Thymus (tissue), 14 donors: ENCODE measurements at places on chromosomes 3 and 15. TPM values are rescaled to one million over a fixed set of nuclear protein-coding genes. Genes with fewer than 3 reads are reported as not detected.

DNA sequence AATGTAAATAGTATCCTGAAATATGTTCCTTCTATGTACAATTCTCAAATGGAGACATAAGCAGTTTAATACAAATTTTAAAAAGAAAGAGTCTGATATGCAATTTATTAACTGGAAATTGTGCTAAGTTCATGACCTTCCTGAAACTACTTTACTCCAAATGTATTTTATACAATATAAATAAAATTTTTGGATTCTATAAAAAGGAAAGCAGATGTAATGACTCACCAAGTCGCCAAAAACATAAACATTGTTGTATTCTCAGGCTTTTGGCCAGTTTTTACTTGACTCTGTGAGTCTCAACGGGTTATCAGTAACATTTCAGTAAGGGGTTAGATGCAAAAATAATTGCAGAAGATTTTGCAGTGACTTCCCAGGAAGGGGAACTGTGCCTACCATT, 948.2 kb downstream of the EPHA3 start:
- no peak overlapping the region for H3K27ac ChIP-seq
- no peak for DNase-seq
- H3K27me3 ChIP-seq, result no peaks in the 10 kb centered on the region
- H3K4me1 ChIP-seq, result no peaks in the 10 kb centered on the region
- no peaks in the 10 kb centered on the region for H3K36me3 ChIP-seq
- no peak overlapping the region for H3K4me3 ChIP-seq

Gene GOLGA6L9
- 1.2 TPM for total RNA-seq

Gene RHCG
- total RNA-seq, result 0.85 TPM

DNA sequence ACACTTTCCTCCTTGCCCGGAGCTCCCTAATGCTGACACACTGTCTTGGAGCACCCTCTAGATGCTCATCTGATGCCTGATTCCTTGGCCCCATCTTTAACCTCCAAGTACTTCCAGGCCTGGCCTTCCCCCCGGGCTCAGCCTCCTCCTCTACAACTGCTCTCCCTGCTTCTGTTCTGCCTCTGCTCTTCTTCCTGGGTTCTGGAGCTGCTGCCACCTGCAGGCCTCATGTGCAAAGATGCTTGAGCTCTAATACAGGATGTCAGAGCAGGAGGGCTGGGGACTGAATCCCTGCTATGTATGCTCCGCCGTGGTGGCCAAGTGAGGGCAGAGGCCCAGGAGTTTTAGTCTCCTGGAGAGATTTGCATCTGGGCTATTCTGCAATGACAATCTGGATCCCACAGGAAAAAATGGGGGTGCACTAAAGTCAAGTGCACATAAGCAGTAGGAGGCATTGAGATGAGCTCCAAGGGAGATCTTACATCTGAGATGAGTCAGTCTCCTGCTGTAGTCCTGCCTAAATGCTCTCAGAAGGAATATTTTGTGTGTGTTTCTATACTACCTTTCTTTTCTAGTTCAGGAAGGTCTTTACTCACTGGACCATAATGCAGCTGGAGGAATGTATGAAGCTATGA, 296.3 kb downstream of the UACA start:
- peaks cover 4% of the 10 kb centered on the region for H3K4me1 ChIP-seq
- H3K27ac ChIP-seq, result no peak overlapping the region
- no peak overlapping the region for H3K4me3 ChIP-seq
- H3K27me3 ChIP-seq, result no peaks in the 10 kb centered on the region

Gene SEMA3F
- 4.4 TPM for total RNA-seq

Gene CGNL1
- total RNA-seq, result 5.9 TPM

Gene CNTN3
- 2.1 TPM for total RNA-seq

DNA sequence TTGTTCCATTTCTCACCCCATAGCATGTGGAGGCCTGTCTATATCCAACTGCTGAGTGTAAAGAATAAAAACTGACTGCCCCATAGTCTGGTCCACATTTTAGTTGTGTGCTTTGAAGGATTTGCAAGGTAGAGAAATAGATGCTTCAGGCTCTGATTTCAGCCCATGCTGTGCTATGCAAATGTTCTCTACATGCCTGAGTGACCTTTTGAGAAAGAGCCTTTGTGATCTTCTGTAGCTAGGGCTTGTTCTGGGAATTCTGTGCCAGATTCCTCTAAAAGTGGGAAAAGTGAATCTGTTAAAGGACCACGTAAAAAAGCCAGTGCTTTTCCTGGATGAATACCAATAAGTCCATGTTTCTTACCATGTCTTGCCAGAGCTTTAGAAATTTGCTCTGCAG, 5.2 kb downstream of the KCTD6 start:
- H3K36me3 ChIP-seq, result peaks cover 10% of the 10 kb centered on the region
- H3K27ac ChIP-seq, result no peak overlapping the region
- no peak for DNase-seq
- H3K4me3 ChIP-seq, result no peak overlapping the region

DNA sequence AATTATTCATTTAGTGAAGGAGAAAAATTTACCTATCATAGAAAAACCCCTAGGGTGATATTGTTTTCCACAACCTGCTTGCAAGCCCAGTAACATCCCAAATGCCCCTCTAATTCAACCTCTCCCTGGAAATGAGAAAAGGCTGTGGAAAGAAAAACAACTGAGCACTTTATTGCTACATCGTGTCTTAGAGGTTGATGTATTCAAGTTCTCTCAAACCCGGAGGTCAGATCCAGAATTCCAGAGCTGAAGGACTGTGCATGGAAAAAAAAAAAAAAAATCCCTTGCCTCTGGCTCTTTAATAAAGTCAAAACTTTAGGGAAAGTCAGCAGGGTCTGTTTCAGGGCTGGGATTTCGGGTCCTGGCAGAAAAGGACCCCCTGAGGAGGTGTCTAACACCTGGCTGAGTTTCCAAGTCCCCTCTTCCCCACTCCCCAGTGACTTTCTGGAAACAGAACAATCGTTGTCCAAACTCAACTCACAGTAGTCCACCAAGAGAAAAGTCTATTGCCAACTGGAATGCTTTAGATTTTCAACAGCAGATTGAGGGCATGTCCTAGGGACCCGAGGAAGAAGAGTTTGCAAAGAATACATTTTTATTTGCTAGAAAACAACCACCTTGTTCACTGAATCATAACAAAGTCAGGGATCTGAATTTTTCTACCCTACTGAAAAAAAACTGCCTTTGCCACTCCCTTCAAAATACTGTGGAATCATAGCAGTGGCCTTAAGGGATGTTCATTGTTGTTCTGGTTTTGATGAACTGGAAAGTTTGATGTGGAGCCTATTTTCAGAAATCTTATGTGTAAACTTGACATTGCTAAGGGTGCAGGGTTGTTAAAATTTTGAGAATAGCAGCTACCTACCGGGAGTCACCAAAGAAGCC, 207.5 kb upstream of the ADAMTS9 start:
- no peak overlapping the region for H3K27ac ChIP-seq
- no peaks in the 10 kb centered on the region for H3K4me1 ChIP-seq
- H3K36me3 ChIP-seq, result no peaks in the 10 kb centered on the region

Gene B3GALNT1
- total RNA-seq, result 4.6 TPM

GRCh38 chr15:67084561-67084960, 19.2 kb downstream of the SMAD3 start:
- peaks cover 82% of the 10 kb centered on the region for H3K4me1 ChIP-seq
- H3K27me3 ChIP-seq, result peaks cover 2% of the 10 kb centered on the region
- no peak for DNase-seq
- H3K27ac ChIP-seq, result no peak overlapping the region
- H3K4me3 ChIP-seq, result no peak overlapping the region

DNA sequence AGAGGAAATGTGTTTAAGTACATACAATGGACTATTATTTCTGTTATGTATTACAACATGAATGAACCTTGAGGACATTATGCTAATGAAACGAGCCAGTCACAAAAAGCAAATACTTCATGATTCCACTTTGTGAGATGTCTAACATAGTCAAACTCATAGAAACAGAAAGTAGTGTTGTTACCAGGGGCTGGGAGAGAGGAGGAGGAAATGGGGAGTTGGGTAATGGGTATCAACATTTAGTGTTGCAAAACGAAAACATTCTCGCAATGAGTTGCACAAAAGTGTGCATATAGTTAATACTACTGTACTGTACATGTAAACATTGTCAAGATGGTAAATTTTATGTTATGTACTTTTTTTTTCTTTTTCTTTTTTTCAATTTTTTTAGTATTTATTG, 194.3 kb downstream of the IL5RA start:
- H3K27ac ChIP-seq, result no peak overlapping the region
- H3K27me3 ChIP-seq, result no peaks in the 10 kb centered on the region
- H3K36me3 ChIP-seq, result no peaks in the 10 kb centered on the region
- H3K4me1 ChIP-seq, result no peaks in the 10 kb centered on the region
- DNase-seq, result no peak
